ENCODE measurements at places on chromosomes 2 and 18. TPM values are rescaled to one million over a fixed set of nuclear protein-coding genes. Genes with fewer than 3 reads are reported as not detected.

FZD7 gene
- total RNA-seq = 28.0 TPM

FAP gene
- total RNA-seq = 274 TPM

PXDN gene
- 55.9 TPM for total RNA-seq

- no peak for ATAC-seq
Observed at GRCh38 chr2:100983684-100984310, 18.3 kb upstream of the RPL31 start.

DNA sequence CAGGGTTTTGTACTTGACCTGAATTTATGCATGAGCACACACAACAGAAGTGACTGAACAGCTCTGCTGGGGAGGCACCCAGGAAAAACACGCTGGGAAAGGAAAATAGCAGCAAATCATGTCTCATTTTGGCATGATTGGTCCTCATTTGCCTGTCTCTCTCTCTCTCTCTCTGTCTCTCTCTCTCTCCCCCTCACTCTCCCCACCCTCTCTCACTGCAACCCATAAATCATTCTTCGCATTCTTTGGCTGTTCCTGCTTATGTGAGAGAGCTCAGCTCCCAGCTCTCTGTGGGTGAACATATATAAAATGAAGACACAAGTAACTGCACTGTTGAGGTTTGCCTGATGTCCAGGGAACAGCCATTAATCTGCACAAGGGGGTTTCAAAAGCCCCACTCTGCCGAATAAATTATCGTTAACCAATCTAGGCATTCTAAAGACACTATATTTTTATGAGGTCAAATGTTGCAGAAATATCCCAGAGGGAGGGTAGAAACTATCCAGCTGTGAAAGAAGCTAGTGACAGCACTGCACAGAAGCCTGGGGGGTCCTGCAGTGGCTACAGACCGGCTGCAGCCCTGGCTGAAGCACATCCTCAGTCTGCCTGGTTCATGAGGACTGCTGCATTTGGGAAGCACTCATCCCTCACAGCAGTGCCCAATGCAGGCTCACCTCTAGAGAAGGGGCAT, 260.3 kb downstream of the AFF3 start:
- peak; percentile 87 for ATAC-seq

RPL37A gene
- 8,729 TPM for total RNA-seq

DNA sequence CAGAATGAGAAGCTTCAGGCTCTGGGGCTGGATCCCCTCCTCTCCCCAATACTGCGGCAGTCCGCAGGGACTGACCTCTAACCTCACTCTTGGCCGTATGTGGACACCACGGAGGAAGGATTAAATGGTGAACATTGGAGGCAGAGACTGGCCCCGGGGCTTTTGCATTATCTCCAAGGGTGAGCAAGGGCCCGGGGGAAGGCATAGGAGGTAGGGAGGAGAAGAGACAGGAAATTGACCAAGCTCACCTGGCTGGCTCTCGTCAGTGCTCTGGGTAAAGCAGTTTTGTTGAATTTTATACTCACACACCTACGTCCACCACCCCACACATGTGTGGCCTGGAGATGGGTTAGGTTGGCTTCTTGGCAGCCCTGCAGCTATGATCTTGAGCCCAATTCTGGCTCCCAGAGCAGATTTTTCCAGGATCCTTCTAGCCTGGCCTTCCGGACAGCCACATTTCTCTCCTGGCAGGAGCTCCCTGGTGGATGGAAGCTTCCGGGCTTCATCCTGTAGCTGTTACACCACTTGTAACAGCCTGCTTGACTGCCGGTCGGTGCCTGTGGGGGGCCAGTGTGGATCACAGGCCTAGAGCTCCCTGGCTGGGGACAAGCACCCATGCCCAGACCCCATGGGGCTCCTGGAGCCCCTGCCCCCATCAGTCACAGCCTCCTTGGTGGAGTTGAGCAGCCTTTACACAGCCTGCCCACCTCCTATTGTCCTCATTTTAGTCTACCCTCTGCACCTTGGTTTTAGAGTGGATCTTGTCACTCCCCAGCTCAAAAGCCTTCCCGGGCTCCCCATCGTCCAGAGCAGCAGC, 7.6 kb downstream of the ITM2C start:
- ATAC-seq = no peak

DNA sequence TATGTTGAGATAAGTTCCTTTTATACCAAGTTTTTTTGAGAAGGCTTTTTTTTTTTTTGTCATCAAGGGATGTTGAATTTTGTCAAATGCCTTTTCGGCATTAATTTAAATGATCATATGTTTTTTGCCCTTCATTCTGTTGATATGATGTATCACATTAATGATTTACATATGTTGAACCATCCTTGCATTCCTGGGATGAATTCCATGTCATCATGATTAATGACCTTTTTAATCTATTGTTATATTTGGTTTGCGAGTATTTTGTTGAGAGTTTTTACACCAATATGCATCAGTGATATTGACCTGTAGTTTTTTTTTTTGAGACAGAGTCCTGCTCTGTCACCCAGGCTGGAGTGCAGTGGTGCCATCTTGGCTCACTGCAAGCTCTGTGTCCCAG, 585.7 kb upstream of the FANCL start:
- no peak for ATAC-seq

Measured in motor neuron (in vitro differentiated cells).